Keratinocyte (primary cell): ENCODE measurements at places on chromosomes 7 and 10. TPM values are rescaled to one million over a fixed set of nuclear protein-coding genes. Genes with fewer than 3 reads are reported as not detected.

The C7orf33 gene
- polyA plus RNA-seq, result not detected in 3 replicates

The OR13A1 gene
- 0.03 TPM in 1 of 3 replicates, not detected in the others for polyA plus RNA-seq

The XRCC2 gene
- 0.86 to 3.8 TPM (median 2.0 TPM) in 3 replicates for polyA plus RNA-seq

The LIPM gene
- polyA plus RNA-seq, result 0.10 to 0.67 TPM (median 0.44 TPM) in 3 replicates

The PAPSS2 gene
- 1.1 to 1.7 TPM (median 1.1 TPM) in 3 replicates for polyA plus RNA-seq

The SPDYE8 gene
- not detected in 3 replicates for polyA plus RNA-seq

The GNAI1 gene
- polyA plus RNA-seq, result 41.7 to 84.1 TPM (median 56.9 TPM) in 3 replicates

The UCMA gene
- not detected in 3 replicates for polyA plus RNA-seq

The TRPV5 gene
- not detected in 3 replicates for polyA plus RNA-seq

The AKAP9 gene
- 8.8 to 19.0 TPM (median 15.2 TPM) in 3 replicates for polyA plus RNA-seq

The IKZF1 gene
- not detected in 3 replicates for polyA plus RNA-seq

The CPXM2 gene
- polyA plus RNA-seq, result 0.01 to 0.03 TPM in 2 of 3 replicates, not detected in the other

The MYOZ1 gene
- polyA plus RNA-seq, result not detected in 3 replicates

The PSD gene
- 0.10 to 0.81 TPM (median 0.11 TPM) in 3 replicates for polyA plus RNA-seq

The PUS7 gene
- 12.4 to 25.2 TPM (median 24.7 TPM) in 3 replicates for polyA plus RNA-seq

The NAT16 gene
- not detected in 3 replicates for polyA plus RNA-seq

The ATG9B gene
- polyA plus RNA-seq, result 0.12 to 0.21 TPM (median 0.19 TPM) in 3 replicates

The CFAP46 gene
- 0.55 to 1.00 TPM (median 0.94 TPM) in 3 replicates for polyA plus RNA-seq

The ELN gene
- not detected in 3 replicates for polyA plus RNA-seq

The TBX20 gene
- polyA plus RNA-seq, result not detected in 3 replicates
